ENCODE measurements at places on chromosomes 1 and 21.
A peak's percentile ranks its signal among the peaks of the same experiment; 100 is the strongest.

DNA sequence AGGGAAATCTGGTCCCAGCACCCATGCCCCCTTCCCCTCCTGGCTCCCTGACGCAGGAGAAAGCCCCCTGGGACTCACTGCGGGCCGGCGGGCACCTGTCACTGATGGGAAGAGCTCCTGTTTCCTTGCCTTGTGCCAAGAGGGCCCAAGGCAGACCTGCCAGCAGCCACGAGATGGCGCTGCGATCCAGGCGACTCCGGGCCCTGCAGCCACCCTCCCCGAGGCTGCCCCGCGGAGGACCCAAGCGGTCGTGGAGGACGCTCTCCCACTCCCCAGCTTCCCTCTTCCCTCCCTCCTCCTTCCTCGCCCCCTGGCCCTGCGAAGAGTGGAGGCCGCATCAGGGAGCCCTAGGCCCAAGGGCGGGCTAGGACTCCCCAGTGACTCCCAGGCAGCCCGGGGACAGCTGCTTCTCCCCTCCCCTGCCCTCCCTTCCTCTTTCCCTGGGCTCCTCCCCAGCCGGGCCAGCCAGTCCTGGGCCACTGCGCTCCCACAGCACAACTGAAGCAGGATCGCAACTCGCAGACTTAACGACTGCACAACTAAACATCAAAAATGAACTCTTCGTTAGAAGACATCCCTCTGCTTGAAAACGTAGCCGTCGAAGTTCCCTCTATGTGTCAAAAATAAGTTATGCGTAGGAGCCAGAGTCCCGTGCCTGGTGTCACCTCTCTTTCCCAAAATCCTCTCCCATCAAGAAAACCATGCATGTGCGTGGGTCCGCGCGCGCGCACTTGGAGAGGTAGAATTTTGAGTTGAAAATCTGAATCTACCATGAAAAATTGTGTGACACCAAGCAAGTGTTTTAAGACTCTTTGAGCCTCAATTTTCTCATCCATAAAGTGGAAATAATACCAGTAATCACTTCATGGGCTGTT lies 34.2 kb downstream of the BATF3 start:
- DNase-seq: peak; percentile 65

- DNase-seq: no peak
Observed at GRCh38 chr1:32138965-32139364, 31.1 kb downstream of the KPNA6 start.

GRCh38 chr1:235642011-235642942 lies 7.3 kb downstream of the GNG4 start:
- no peak for DNase-seq

GRCh38 chr1:192539297-192540092 lies 36.1 kb upstream of the RGS1 start:
- no peak for DNase-seq

DNA sequence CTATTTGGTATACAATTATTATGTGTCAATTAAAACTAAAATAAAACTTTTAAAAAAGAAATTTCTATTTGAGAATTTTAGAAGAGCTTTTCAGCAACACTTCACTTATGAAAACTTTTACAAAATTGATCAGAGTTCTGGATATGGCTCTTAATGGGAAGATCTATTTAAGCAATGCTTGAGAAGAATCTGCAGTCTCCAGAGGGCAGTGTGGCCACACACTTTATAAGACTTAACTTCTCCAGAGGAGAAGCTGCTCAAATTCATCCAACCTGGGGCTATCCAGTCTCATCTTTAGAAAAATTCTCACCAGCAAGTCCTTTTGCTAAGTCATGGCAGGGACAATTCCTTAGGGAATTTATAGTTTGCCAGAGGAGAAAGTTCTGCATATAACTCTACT lies 25.2 kb upstream of the AGO1 start:
- no peak for DNase-seq

GRCh38 chr1:14876747-14877146 lies 276.8 kb upstream of the TMEM51 start:
- no peak for DNase-seq

DNA sequence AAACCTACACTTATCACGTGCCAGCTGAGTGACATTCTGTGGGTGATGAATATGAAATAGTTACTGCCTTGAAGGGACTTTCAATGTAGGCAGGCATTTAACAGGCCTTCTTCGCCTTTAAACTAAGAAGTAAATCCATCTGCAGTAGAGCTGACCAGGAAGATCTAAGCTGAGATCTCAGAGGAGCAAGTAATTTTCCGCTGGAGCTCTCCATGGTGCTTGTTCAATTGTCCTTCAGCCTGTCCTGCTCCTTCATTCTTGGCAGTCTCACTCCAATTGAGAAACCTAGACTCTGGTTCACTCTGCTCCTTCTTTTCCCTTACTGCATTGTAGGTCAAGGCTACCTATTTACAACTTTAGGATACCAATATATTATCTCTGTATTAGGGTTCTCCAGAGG lies 183.5 kb downstream of the HMCN1 start:
- no peak for DNase-seq
